Activated CD4-positive, alpha-beta memory T cell treated with anti-CD3 and anti-CD28 coated beads, Interleukin-2, amount 10 ng/mL, durations not matched to agents 7 days and 5 days (primary cell): ENCODE measurements at places on chromosomes 4 and X. TPM values are rescaled to one million over a fixed set of nuclear protein-coding genes. Genes with fewer than 3 reads are reported as not detected.
A peak's percentile ranks its signal among the peaks of the same experiment; 100 is the strongest.

GRCh38 chrX:17046478-17047097 lies 100.1 kb downstream of the REPS2 start:
- no peak overlapping the region for H3K27ac ChIP-seq
- H3K4me3 ChIP-seq = no peak overlapping the region
- no peaks in the 10 kb centered on the region for H3K36me3 ChIP-seq
- H3K4me1 ChIP-seq = no peaks in the 10 kb centered on the region
- peak; percentile 33 for DNase-seq
- no peaks in the 10 kb centered on the region for H3K27me3 ChIP-seq

DNA sequence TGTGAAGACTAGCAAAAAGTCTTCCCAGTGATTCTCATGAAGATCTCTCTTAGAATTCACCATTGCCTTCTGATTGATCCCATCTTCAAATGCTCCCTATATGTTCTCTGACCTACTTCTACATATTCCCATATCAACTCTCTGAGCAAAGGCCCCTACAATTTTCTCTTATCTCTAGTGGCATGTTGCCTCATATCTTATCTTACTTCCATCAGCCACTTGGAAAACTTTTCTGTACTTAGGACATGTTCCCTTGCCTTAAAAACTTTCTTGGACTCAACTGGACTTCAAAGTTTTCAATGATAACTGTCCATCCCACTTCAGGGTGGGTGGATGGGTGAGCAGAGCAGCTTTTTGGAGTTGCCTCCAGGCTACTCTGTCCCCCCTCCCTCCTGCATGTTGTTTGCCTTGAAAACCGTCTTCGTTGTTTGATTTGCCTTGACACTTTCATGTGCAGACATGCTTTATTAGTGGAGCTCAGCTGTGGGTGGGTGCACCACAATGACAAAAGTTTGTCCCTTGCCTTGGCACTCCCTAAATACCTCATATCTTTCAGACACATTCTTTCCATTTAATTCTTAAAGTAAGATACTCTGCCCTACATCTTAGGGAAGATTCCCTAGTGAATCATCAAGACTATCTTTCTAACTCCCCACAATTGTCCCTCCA lies 18.3 kb upstream of the USP27X start:
- H3K27me3 ChIP-seq = peaks cover 2% of the 10 kb centered on the region
- H3K4me1 ChIP-seq = no peaks in the 10 kb centered on the region

- peaks cover 5% of the 10 kb centered on the region for H3K36me3 ChIP-seq
- peaks cover 20% of the 10 kb centered on the region for H3K4me1 ChIP-seq
- H3K27ac ChIP-seq = peak overlapping the region; percentile 98
Observed at GRCh38 chrX:44873415-44874276, 658 bp downstream of the KDM6A start.

Gene ADH1C
- total RNA-seq = not detected

Gene DCAF8L2
- total RNA-seq = not detected

Gene ELK1
- 68.9 TPM for total RNA-seq

Gene CCNG2
- 48.7 TPM for total RNA-seq
